Stimulated activated CD4-positive, alpha-beta T cell treated with anti-CD3 and anti-CD28 coated beads, Interleukin-15, amount 100 ng/mL, for 24 hours (primary cell): ENCODE measurements at places on chromosomes 1 and 21.

DNA sequence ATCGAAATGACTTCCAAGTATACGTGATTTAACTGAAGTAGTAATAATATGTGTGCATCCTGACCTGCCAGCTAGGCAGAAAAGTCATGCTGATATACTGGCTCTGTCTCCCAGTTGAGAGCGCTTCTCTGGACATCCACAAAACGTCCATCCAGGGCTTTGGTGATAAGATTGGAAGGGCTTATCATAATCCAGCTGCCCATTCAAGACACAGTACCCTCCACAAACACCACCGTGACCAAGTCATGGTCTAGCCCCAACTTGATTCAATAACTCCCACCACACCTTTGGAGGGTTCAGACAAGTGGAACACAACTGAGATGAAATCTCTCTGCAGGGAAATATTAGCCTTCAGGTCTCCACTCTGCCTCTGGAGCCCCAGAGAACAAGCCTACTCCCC is 76.2 kb downstream of the CD46 start:
- DNase-seq, result no peak

- DNase-seq, result no peak
Observed at GRCh38 chr1:214022810-214023425, 35.1 kb downstream of the PROX1 start.

DNA sequence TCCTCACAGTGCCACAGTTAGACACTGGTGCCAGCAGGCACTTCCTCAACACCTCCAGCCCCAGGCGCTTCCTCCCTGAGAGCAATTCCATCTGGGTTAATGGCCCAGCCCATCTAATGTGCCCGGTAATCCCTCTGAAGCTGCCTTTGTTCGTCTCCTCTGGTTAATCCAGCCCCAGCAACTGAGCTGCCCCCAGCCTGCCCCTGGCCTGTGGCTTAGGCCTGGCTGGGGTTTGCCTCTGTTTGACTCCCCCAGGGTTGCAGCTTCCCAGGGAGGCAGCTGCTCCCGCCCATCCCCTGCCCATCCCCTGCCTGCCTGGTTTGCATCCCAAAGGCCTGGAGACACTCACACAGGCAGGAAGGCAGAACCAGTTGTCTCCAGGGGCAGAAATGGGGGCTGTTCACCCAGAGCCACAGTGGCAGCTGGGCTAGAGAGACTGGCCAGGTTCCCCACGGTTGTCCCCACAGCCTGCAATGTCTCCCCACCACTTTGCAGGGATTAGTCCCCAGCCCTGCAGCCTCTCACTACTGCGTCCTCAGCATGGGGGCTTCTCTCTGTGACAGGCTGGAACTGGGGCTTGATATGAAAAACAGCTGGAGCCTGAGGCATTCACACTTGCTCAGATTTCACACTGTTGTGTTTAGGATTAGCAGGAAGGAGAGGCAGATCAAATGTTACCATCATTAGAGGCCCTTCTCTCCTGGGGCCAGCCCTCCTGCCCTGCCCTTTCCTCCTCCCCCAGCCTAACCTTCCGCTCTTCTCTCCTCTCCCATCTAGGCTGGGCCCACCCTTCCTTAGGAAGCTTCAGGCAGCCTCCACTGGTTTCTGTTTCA is 120.2 kb downstream of the TLR5 start:
- DNase-seq, result no peak

- DNase-seq, result no peak
Observed at GRCh38 chr1:56821462-56821797, 2.2 kb upstream of the FYB2 start.

DNA sequence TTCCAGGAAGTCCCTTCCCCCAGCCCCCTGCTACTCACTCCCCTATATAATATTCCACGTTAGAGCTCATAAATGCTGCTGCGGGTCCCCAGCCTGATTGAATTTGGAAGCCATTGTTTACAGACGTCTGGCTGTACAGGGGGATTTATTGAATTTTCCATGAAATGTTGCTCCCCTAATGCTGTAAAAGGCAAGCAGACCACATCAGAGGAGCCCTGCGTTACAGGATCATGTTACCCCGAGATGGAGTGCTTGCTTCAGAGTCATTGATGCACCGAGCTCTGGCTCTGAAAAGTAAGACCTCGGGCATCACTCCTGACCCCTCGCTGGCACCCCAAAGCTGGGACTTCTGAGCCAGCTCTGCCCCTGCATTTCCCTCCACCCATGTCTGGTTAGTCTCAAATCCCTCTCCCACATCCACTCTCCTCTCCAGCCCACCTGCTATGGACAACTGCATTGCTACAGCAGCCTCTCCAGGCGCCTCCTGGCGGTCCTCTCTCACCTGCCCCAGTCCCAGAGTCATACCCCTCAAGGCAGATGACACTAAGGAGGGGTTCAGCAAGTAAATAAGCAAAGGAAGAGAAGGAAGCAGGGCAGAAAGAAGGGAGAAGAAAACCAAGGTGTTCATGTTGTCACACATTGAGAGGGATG is 127.8 kb downstream of the TMEM53 start:
- DNase-seq, result no peak

DNA sequence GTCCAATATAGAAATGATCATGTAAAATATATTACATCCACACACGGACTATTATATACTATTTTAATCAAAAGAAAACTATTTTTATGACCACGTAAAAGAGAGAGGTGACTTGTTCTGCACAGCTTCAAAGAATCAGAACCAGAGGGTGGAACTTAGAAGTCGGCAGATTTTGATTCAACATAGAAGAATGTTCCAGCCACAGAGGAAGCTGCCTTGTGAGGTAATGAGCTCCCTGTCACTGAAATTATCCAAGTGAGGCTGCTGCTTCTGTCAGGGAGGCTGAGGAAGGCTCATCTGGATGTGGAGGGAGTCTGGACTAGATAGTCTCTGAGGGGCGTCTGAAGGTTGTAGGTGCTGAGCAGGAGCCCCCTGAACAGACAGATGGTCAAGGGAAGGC is 2.7 kb downstream of the PLEKHA6 start:
- no peak for DNase-seq

DNA sequence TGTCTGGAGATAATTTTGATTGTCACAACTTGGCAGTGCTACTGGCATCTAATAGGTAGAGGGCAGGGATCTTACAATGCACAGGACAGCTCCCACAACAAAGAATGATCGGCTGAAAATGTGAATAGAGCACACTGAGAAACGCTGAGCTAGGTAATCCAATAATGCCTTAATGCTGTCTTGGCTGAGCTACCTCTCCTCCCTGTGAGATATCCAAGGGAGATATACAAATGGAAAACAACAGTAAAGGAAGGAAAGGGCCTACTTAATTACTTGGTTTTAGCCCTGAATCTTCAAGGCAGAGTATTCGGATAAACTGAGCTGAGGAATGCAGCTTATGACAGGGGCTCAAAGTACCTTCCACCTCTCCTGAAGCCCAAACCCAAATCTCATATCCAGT is 2.9 kb downstream of the DNASE2B start:
- DNase-seq, result no peak

GRCh38 chr1:172347416-172347815 is 73.1 kb upstream of the C1orf105 start:
- no peak for DNase-seq

DNA sequence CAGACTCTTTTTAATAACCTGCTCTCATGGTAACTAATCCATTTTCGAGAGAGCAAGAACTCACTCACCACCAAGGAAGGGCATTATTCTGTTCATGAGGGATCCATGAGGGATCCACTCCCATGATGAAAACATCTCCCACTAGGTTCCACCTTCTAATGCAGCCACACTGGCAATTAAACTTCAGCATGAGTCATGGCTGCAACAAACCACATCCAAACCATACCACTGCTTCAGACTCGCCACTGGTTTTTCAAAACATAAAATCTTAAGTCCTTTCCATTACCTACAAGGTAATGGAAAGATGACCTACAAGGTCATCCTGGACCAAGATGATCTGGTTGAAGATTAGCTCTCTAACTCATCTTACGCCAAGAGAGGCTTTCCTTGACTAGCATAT is 405.1 kb downstream of the VAV3 start:
- DNase-seq, result no peak

GRCh38 chr1:197917805-197918651 is 856 bp downstream of the LHX9 start:
- peak; percentile 46 for DNase-seq

- DNase-seq, result no peak
Observed at GRCh38 chr1:166197141-166197540, 30.3 kb upstream of the FAM78B start.

GRCh38 chr1:184824691-184825323 is 70.1 kb upstream of the EDEM3 start:
- no peak for DNase-seq

- DNase-seq, result no peak
Observed at GRCh38 chr1:34529935-34530859, 224.7 kb upstream of the GJB5 start.

- DNase-seq, result no peak
Observed at GRCh38 chr1:15810073-15810472, 2.6 kb upstream of the UQCRHL start.
